ENCODE measurements at places on chromosomes 11 and 22.

- no peak for DNase-seq
These were observed 60.8 kb upstream of the ADSL start for GRCh38 chr22:40285513-40285912.

- no peak for DNase-seq
These were observed 38.3 kb upstream of the CXCR5 start for GRCh38 chr11:118845369-118845768.

- no peak for DNase-seq
These were observed 101.6 kb upstream of the AKIP1 start for GRCh38 chr11:8809241-8809938.

GRCh38 chr11:124190298-124191139 lies 7.4 kb downstream of the OR10D3 start:
- no peak for DNase-seq

DNA sequence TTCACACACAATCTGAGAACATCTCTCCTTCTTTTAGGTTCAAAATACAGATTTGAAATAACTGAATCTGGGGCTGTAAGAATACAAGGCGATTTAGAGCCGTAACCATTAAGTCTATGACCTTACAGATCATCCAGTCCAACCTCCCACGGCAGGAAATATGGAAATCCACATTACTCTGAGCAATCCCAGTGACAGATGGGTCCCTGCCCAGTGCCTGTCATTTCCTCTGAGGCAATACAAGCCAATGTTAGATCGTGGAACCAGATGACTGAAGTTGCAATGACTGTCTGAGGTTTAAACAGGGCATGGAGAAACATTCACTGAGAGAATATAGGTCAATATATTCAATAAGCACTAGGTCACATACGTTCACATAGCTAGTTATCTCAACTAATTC lies 77.4 kb upstream of the OR5AK2 start:
- DNase-seq = no peak

DNA sequence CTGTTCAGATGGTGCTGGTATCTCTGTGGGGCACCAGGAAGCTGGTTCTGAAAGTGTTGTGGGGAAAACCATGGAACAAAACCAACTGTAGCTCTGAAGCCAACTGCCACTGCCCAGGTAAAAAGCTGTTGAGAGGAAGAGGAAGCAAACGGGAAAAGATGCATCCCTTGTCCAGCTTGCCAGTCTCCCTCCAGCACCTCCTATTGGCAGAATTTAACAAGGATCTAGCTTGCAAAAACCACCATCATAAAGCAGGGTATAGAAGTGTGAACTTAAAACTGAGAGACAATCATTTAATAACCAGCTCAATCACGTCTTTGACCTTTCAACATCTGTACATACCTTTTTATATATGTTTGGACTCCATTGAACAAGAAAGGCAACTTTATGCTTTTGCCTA lies 4.5 kb downstream of the PATE1 start:
- DNase-seq = no peak

DNA sequence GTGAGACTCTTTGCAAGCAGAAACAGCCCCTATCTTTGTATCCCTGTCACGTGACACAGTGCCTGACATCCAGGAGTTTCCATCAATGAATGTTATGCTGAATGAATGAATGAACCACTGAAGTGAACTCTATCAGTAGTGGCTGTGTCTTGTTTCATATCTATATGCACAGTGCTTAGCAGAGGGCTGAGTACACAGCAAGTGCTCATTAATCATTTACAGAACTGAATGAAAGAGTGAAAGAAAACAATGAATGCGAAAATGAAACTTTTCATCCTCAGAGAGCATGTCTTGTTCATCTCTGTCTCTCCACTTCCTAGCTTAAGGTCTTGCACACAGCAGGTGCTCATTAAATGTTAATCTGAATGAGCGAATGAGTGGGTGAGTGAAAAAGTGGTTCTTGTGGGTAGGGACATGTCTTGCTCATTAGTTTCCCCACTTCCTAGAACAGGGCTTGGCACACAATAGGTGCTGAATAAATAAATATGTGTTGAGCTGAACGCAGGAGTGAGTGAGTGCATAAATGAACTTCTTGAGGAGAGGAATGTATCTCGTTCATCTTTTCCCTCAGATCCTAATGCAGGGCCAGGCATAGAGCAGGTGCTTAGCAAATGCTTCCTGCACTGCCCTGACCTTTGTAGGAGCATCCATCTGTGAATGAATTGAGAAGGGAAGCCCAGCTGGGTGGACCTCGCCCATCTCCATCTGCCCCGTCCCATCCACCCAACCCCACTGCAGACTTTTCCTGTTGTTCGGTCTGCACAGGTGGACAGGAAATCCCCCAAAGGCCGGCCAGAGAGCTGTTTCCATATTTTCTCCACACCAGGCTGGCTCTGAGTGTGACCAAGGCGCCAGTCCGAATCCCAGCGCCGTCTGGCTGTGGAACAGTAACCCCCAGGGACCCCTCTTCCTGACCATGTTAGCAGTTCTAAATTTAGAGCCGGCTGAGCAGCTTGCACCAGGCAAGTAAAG lies 113.4 kb upstream of the CRYBB3 start:
- DNase-seq = no peak

- DNase-seq = no peak
These were observed 32.2 kb upstream of the WNT11 start for GRCh38 chr11:76238551-76238950.

DNA sequence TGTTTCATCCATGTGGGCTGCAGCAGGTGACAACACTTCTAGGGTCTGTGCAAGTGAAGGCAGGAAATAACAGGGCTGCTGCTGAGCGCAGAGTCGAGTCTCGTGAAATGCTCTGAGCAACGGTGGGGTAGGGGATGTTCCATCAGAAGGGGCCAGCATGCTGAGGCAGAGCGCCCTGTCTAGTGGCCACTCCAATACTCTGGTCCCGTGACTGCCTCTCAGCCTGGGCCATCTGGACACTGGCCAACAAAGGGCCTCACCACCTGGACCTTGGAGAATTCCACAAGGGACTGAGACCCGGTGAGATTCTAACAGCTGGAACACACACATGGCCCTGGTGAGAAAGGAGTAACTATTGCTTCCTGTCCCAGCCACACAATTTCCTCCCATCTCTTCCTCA lies 375.7 kb downstream of the SHANK2 start:
- no peak for DNase-seq

DNA sequence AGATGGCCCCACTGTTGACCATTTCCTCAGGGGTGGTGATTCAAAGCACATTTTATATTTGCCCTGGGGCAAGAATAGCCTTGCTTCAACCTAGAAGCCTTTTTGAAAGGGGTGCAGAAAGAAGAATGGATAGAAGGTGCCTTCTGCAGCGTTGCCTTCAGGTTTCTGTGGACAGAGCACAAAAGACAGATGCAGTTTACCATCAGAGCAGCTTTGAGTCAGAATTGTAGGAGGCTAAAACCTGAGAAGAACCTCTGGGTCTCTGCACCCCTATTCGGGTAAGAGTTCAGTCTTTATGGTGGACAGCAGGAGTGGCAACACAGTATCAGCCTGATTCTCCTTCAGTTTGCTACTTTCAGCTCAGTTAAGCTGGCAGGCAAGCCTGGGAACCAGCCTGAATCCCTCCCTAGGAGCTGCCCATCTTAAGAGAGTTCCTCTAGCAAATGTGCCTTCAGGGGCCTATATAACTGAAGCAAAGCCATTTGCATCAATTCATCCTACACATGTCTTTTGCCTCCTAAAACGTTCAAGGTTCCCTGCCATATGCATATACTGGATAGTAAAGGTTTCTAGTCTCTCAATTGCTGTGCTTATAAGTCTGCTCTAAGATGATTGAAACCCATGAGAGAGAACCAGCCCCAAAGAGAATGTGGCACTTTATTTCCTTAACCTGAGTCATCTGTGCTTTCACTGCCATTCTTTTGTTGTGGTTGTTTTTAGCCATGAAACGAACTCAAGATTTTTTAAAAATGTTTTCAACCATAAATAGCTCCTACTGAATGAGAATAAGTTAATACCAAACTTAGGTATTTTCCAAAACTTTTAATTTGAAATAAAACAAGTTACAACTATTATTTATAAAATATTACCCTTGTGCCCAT lies 123.0 kb downstream of the TRIM44 start:
- no peak for DNase-seq

- no peak for DNase-seq
These were observed 55.3 kb downstream of the TRMU start for GRCh38 chr22:46390652-46391301.

DNA sequence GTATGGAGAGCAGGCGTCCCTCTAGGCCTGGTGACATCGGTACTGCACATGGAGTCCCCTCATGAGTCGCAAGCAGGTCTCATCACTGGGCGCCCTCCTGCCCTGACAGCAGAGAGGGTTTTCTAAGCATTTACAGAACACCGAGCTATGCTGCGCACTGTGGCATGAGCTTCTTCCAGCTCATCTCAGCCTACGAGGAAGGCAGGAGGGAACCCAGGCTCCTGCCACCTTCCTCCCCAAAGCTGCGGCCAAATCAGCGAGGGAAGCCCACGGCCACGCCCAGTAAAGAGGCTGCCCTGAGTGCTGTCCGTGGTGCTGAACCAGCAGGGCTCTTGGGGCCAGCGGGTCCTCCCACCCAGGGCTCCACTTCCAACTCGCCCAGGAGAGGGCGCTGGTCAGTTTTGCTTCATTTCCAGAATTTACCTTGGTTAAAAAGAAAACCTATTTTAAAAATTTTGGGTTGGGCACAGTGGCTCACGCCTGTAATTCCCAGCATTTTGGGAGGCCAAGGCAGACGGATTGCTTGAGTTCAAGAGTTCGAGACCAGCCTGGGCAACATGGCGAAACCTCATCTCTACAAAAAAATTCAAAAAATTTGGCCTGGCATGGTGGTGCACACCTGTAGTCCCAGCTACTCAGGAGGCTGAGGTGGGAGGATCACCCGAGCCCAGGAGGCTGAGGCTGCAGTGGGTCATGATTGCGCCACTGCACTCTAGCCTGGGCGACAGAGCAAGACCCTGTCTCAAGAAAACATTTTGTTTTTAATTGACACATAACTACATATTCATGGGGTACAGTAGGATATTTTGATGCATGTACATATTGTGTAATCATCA lies 34.2 kb downstream of the PHF21B start:
- peak; percentile 12 for DNase-seq

DNA sequence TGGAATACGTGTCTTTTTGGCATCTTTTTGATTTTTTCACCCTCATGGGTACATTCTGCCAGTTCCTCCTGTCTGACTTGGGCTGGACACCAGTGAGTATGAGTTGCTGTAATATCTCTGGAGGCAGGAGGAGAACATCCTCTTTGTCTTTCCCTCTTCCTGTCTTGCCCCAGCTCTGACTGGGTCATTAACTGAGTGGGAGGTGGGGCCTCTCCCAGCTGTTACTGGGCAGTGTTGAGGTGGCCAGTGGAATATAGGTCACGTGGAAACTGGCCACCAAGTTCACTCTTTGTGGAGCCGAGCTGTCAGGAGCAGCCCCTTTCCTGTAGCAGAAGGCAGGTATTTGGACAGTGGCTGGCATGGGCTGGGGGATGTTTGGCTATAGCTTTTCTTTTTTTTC lies 2.2 kb downstream of the GLB1L2 start:
- no peak for DNase-seq

DNA sequence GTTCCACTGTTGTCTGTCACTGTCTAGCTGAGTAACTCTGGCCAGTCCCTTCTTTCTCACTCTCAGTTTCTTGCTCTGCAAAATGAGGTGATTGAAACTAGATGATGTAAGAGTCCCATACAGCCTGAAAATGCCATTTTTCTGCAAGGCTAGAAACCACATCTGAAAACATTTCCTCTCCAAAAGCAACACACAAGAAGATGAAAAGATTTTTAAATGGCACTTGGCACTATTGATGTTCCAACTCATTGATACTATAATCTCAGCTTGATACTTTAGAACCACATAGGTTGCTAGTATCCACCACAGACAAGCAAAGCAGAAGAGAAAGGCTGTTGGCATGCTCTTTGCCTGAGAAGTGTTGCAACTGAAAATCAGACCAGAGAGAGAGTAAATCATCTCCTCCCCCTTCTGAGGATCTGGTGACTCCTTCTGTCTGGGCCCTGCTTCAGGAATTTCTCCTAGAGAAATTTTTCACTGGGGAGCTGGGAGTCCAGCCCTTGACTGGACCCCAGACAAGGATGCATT lies 1217.9 kb downstream of the LRRC4C start:
- DNase-seq = no peak

DNA sequence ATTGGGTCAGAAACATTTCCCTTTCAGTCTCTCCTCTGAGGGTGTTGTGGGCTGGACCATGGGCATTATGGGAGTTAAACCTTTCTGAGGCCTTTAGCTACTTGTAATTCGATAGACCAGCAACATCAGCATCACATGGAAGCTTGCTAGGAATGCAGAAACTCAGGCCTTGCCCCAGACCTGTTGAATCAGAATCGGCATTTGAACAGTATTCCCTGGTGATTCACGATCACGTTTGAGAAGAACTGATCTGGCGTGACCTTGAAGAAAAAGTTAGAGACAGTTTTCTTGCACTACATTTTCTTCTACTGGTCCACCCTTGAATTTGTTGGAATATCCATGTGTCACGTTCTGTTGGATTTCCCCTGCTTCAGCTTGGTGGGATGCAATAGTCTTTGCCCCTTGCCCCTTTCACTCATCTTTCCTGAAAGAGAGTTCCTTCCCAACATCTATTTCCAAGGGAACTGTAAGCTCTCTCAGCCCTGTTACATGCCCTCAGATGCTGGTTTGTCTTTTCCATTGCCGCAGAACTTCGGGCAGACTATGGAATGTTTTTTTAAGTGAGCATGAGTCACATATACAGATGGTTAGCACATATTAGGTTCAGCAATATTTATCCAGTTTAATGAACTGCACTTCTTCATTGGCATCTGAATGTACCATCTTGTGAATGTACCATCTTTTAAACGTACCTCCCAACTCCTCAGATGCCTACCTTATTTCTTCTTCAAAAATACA lies 23.9 kb downstream of the EHF start:
- DNase-seq = no peak

DNA sequence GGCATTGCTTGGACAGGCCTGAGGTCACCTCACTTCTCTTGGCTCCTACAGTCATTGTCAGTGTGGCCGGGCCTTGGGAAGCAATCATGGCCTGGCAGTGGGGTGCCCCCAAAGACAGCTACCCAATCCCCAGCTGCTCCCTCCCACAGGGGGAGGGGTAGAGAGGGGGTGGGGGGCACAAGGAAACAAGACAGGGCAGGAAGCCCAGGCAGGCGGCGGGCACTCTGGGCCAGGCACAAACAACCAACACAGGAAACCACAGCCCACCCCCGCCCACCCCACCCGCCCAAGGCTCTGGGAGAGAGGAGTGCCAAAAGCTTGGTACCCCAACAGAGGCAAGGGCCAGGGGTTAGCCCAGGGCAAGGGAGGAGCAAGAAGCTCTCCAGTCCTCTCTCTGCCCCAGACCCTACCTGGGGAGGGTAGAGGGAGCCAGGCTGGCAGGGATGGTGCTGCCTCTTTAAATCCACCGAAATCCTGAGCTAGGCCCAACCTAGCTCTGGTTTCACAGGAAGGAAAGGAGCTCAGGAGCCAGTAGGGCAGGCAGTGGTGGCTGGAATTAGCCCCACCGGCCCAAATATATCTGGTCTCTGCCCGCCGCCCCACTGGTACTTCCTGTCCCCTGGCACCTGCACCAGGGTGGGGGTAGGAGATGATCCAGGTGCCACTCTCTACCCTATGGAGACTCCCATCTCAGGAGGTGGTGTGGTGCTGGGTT lies 12.2 kb downstream of the BCL9L start:
- no peak for DNase-seq
